GM12878 (cell line): ENCODE measurements at places on chromosomes 1 and 21. TPM values are rescaled to one million over a fixed set of nuclear protein-coding genes. Genes with fewer than 3 reads are reported as not detected.

- DNase-seq = no peak
Measured at GRCh38 chr21:46181436-46181835, 2.8 kb downstream of the SPATC1L start.

The NTMT2 gene
- total RNA-seq = not detected in 2 replicates

The PGLYRP4 gene
- 0.44 and 0.74 TPM in 2 replicates for total RNA-seq

The FBXO2 gene
- total RNA-seq = 0.32 and 0.41 TPM in 2 replicates

GRCh38 chr1:173477286-173478093 lies at the start of gene PRDX6:
Gene PRDX6, plus strand, starts transcription at chr1:173477335. Its CDS starts 63 bp downstream, at chr1:173477398.
- DNase-seq = no peak
